WTC11 (cell line): ENCODE measurements at places on chromosomes 13 and 19. TPM values are rescaled to one million over a fixed set of nuclear protein-coding genes. Genes with fewer than 3 reads are reported as not detected.

Gene SERP2
- total RNA-seq = 0.92 to 1.7 TPM (median 1.2 TPM) in 3 replicates

Gene TINCR
- total RNA-seq = 0.60 to 0.85 TPM (median 0.76 TPM) in 3 replicates

Gene RFPL4A
- not detected in 3 replicates for total RNA-seq

Gene NANOS2
- total RNA-seq = 0.13 to 0.18 TPM in 2 of 3 replicates, not detected in the other

Gene PSG7
- not detected in 3 replicates for total RNA-seq

Gene COPE
- 224 to 240 TPM (median 228 TPM) in 3 replicates for total RNA-seq

Gene APOC1
- 76.2 to 101 TPM (median 86.5 TPM) in 3 replicates for total RNA-seq

- no peak for DNase-seq
Measured at GRCh38 chr13:99339736-99340397, 32.7 kb upstream of the GPR183 start.

DNA sequence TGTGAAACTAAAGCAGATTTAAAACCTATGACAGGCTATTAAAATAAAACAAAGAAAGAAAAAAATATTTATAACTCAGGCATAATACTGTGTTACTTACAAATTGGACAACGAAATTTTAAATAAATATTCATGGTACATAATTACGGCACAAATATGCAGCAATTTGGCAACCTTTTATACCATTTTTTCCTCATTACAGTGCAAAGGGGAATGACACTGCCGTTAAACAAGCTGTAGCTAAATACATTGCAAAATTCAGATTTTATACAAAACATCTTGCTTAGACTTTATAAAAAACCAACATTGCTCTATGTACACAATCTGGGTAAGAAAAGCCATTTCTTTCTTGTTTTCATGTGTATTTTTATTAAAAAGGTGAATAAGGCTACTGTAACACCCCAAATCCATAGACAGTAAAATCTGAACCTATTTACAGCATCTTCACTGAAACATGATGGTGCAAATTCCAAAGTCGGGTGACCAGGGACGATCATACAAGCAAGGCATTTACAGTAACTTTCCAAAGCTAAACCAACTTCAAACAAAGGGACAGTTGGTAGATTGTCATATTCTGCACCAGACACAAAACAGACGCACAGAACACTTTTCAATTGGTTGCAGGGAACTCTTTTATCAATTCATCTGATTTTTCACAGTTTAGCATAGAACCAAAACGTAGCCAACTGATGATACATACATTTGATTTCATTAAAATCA, 45.5 kb downstream of the EFNB2 start:
- no peak for DNase-seq

GRCh38 chr19:54952591-54953344, 5.4 kb upstream of the NLRP7 start:
- no peak for DNase-seq

DNA sequence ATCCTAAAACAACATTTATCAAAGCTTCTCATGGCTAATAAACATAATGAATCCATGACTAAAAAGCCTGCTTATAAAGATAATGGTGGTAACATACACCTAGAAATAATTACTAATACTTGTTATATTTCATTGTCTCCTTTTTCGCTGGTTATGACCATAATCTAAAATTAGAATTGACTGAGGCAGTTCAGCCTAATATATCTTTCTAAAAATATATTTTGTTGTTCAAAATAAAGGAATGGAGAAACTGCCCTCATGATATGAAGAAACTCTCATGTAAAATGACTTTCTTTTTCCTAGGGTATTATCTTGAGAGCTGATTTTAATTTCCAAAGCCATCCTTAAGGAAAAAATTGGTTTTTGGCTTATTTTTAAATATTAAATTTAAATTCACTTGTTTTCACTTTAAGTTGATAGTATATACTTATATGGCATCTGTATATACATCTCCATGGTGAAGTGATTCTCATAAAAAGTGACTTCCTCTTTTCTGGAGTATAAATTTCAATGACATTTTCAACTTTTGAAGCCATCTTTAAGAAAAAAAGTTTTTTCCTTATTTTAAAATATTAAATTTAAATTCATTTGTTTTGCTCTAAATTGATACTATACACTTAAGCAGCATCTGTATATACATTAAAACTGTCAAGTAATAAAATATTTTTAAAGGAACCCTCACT, 204.6 kb downstream of the VWA8 start:
- DNase-seq = no peak

DNA sequence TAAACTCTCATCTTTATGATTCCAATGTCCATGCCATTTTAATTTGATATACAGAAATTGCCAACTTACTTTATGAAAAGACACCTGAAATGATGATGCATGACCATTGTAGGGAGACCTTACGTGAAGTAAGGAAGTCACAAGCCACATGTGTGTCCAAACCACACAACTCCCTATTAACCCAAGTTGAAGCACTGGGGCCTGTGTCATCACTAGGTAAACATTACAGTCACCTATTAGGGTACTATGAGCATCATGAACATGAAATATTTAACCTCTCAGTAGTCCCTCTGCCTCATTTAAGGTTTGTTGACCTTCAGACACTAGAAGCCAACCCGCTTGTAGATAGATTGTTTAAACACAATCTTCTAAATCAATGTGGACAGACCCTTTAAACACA, 576.9 kb downstream of the IRS2 start:
- DNase-seq = no peak

DNA sequence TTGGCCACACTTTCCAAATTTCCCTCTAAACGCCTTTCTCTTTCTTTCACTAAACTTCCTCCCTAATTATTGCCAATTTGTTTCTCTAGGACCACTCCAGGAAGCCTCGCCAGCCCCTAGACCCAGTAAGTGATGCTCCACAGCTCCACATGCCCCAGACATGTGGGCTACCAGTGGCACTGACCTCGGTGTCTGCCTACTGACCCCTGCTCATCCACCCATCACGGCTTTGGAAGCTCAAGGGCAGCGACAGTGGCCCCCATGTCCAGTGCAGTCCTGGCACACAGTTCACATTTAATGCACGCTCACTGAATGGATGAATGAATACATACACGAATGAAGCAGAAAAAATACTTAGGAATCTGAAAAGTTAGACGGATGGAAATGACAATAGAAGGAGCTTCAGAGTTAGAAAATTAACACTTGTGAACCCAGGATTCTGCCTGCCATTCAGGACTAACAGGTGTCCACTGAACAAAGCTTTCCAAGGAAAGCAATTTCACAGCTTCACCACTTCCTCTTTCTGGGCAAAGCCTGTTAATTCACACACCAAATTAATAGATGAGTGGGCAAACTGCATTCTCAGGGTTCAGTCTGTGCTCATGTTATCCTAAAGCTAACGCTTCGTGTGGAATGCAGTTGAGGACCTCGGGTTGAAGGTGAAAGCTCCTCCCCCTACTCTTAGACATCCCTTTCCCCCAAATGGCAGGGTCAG, 50.9 kb downstream of the CCDC70 start:
- DNase-seq = no peak

DNA sequence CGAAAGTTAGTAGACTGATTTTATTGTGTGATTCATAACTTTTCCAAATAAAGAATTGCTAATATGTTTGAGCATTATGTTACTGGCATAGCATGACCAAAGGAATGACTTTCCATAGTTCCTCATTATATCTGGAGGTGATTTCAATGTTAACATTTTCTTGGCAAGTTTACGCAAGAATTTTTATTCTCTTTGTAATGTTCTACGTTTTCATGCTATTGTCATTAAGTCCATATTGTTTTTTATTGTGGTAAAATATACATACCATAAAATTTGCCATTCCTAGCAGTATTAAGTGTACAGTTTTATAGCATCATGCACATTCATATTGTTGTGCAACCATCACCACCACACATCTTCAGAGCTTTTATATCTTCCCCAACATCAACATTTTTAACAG, 14.8 kb downstream of the KCTD12 start:
- DNase-seq = no peak

- no peak for DNase-seq
Measured at GRCh38 chr13:110772091-110772984, 58.8 kb downstream of the ING1 start.

- no peak for DNase-seq
Measured at GRCh38 chr13:20713751-20714150, 10.3 kb downstream of the IL17D start.

GRCh38 chr19:55452749-55453346, 8.6 kb downstream of the ISOC2 start:
- peak; percentile 95 for DNase-seq

DNA sequence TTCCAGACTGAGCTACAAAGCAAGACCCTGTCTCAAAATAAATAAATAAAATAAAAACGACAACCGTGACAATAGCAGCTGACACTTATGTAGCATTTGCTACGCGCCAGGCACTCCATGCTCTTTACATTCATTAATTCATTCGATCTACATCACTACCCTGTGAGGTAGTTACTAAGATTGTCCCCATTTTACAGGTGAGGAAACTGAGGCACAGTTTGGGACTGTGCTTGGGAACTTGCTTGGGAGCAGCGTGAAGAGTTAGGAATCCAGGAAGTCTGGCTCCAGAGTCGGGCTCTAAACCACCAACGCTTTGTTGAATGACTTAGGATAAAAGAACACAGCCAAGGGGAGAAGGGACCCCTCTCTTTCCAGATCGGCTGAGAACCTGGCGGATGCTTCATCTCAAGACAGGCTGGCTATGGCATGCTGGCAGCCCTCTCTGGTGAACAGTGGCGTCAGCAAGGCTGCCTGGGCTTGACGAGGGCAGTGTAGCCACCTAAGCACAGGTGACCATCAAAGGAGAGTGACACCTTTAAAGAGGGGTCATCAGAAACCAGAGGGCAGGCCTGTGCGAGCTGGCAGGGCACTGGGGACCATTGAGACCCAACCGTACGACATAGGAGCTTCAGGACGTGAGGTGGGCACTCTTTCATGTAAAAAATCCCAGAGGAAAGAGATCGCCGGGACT, 591 bp downstream of the DOHH start:
- no peak for DNase-seq

DNA sequence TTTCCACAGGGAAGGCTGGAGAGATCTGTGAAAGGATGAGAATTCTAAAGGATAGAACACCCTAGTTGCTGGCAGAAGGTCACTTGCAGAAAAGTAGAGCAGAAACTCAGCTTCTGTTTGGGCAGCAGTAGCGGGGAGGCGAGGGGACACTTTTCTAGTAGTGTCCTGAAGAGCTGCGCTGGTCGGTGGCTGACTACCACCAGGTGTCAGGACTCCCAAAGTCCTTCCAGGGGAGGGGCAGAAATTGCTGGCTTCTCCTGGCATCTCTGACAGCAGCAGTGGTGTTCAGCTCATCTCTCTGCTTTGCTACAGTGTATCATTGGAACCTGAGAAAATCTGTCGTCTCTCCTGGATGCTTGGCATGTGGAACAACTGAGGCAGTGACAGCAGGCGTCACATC, 120.9 kb downstream of the ZDHHC20 start:
- no peak for DNase-seq

- DNase-seq = no peak
Measured at GRCh38 chr13:67438465-67438864, 208.3 kb upstream of the PCDH9 start.

GRCh38 chr19:18391509-18392075, 5.6 kb downstream of the GDF15 start:
- DNase-seq = no peak

GRCh38 chr19:11506101-11506555, 489 bp upstream of the ZNF653 start:
- no peak for DNase-seq

DNA sequence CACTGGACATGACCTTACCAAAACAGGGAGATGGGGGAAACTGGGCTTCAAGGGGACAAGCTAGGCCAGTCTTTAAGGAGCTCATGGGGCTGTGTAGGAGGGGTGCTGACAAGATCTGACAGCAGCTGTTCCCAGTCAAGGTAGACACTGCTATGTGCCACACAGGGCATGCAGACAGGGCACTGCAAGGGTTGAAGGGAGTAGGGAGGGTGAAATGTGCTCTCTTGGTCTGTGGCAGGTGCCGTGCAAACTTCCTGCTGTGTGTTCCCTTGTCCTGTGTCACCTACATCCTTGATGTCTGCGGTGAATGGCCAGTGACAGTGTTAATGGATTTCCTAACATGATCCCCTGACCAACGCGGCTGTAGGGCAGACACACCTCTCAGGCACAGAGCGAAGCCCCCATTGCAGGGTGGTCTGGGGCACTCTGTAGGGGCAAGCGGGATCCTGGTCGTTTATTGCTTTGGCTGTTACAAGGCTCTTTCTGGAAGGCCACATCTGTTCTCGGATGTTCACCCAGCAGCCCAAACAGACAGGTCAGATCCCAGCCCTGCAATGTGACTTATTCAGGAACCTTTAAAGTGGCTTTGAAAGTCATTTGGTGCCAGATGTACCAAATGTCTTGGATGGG, 199.5 kb upstream of the ZNF536 start:
- DNase-seq = no peak

GRCh38 chr19:13401388-13401787, 104.9 kb downstream of the CACNA1A start:
- DNase-seq = no peak

DNA sequence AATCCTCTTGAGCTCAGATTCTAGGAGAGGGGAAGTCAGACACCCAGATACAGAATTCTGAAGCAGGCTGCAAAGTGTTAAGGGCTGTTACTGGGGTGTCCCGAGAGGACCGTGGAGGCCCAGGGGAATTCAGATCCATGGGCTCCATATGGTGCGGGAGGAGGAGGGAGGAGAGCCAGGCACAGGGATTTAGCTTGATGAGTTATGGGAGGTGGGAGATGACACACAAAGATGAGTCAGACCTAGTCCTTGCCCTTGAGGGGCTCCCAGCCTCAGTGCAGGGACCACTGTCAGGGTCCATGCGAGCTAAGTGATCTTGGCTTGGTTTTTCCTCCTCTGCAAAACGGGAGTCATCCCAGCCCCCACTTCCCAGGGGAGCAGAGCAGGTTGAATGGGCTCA, 14.4 kb upstream of the GIPR start:
- no peak for DNase-seq

GRCh38 chr13:22862478-22862877, 318.3 kb upstream of the SGCG start:
- no peak for DNase-seq

GRCh38 chr13:100842136-100842535, 167.5 kb upstream of the TMTC4 start:
- no peak for DNase-seq

DNA sequence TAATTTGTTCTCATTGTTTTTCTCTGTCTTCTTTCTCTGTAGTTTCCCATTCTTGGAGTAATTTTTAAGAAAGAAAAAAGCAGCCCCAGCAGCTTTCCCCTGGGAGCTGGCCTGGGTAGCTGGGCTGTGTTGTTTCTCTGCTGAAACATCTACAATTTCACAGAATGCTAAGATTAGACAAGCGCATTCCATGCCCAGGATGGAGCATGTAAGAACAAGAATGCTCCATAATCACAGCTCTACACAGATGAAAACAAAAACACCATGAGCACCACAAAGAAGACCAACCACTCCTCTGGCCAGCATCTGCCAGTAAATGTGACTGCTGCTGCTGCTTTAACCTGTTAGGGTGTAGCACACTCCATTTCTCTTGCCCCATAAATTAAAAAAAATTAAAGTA, 239.2 kb upstream of the SLITRK1 start:
- no peak for DNase-seq

- DNase-seq = no peak
Measured at GRCh38 chr13:98480915-98481877, 95.7 kb downstream of the STK24 start.
